ENCODE measurements at places on chromosomes 12 and 14.

DNA sequence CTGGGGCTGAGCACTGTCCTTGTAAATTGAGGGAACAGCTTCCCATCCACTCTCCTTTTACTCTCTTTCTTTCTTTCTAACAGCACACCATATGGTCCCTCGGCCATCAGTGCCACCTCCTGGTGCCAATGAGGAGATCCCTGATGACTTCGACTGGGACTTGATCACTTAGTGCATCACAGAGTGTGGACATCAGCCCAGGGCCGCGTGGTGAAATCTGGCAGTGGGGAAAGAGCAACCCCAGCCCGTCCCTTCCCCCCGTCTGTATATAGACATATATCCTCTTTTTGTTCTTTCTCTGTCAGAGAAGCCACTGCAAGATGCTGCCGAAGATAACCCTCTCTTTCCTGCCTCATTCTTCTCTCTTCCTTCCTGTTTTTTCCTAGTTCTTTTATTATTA, 13.5 kb downstream of the C3AR1 start:
- peaks cover 17% of the 10 kb centered on the region for H3K4me1 ChIP-seq
- H3K27ac ChIP-seq: no peak overlapping the region
- H3K27me3 ChIP-seq: no peaks in the 10 kb centered on the region
- peaks cover 36% of the 10 kb centered on the region for H3K36me3 ChIP-seq
- no peak overlapping the region for H3K4me3 ChIP-seq
- no peak for DNase-seq

- H3K4me1 ChIP-seq: peaks cover 48% of the 10 kb centered on the region
- no peak for DNase-seq
- no peaks in the 10 kb centered on the region for H3K27me3 ChIP-seq
- H3K4me3 ChIP-seq: no peak overlapping the region
These were observed 47.7 kb downstream of the PSMA6 start for GRCh38 chr14:35339761-35340406.

DNA sequence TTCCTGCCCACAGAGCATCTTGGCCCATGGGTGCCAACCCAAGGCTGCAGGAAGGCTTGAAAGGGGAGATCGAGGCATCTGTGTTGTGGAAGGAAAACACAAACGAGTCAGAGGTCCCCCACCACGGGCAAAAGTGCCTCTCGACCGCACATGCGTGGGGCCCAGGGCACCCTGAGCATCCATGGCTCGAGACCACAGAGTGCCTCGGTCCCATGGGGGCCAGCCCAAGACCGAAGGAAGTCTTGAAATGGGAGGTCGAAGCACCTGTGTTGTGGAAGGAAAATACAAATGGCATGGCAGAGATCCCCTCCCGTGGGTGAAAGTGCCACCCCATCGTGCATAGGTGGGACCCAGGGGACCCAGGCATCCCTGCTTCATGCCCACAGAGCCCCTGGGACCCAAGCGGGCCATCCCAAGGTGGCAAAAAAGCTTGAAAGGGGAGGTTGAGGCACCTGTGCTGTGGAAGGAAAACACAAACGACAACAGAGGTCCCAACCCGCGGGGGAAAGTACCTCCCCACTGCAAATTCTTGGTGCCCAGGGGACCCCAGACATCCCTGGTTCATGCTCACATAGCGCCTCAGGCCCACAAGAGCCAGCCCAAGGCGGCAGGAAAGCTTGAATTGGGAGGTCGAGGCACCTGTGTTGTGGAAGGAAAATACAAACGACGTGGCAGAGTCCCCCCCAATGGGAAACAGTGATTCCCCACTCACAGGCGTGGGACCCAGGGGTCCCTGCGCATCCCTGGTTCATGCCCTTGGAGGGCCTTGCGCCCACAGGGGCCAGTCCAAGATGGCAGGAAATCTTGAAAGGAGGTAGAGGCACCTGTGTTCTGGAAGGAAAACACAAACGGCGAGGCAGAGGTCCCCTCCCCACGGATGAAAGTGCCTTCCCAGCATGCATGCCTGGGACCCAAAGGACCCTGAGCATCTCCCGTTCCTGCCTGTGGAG, 373.0 kb downstream of the ALG10 start:
- no peaks in the 10 kb centered on the region for H3K4me1 ChIP-seq
- no peak overlapping the region for H3K4me3 ChIP-seq
- H3K36me3 ChIP-seq: no peaks in the 10 kb centered on the region
- no peaks in the 10 kb centered on the region for H3K27me3 ChIP-seq
- no peak for DNase-seq

GRCh38 chr12:106522708-106523107, 60.1 kb upstream of the RFX4 start:
- H3K27ac ChIP-seq: no peak overlapping the region
- H3K36me3 ChIP-seq: no peaks in the 10 kb centered on the region
- no peaks in the 10 kb centered on the region for H3K4me1 ChIP-seq
- no peak for DNase-seq

DNA sequence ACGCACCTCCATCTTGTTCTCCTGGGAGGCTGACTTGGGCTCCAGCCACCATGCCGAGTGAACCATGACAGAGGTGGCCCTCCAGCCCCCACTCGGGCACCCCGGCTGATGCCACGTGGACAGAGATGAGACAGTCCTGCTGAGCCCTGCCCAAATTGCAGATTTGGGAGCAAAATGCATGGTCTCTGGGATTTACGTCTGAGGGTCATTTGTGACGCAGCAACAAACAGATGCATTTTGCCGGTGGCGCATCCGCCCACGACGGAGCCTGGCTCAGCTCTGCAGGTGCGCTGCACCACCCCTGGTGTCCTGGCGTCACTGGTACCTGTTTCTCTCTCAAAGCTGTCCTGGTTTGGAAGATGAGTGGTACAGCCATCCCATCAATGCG, 31.1 kb upstream of the INF2 start:
- no peak overlapping the region for H3K27ac ChIP-seq
- no peak for DNase-seq
- H3K4me1 ChIP-seq: peaks cover 41% of the 10 kb centered on the region
- H3K27me3 ChIP-seq: peaks cover 4% of the 10 kb centered on the region

Data from activated naive CD8-positive, alpha-beta T cell treated with anti-CD3 and anti-CD28 coated beads, Interleukin-2, amount 50 U/mL, for 24 hours (primary cell).